Activated CD4-positive, alpha-beta T cell treated with anti-CD3 and anti-CD28 coated beads, Interleukin-10, Interleukin-2, amounts not matched to agents 100 ng/mL and 50 ng/mL, durations not matched to agents 16 hours and 8 hours (primary cell): ENCODE measurements at places on chromosomes 5 and 9.

DNA sequence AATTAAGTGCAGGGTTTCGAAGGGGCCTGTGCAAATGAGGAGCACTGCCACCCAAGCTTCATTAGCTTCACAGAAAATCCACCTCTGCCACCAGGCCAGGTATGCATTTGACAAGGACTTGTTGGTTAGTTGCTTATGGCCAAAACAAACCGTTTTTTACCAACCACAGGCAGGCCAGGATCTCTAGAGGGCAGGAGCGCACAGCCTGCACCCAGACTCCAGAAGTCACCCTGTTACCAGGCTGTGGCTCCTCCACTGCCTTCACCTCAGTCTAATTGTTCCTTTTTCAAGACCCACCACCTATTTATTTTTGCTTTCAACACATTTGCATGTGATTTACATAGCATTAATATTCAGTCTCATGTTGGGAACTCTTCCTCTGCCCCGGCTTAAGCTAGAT is 78.3 kb upstream of the HSPA9 start:
- no peak for DNase-seq

GRCh38 chr5:118236108-118236849 is 752.1 kb downstream of the DTWD2 start:
- no peak for DNase-seq

GRCh38 chr5:167514461-167514860 is 777.0 kb upstream of the WWC1 start:
- DNase-seq: no peak

GRCh38 chr5:172719211-172719610 is 51.8 kb downstream of the DUSP1 start:
- no peak for DNase-seq

DNA sequence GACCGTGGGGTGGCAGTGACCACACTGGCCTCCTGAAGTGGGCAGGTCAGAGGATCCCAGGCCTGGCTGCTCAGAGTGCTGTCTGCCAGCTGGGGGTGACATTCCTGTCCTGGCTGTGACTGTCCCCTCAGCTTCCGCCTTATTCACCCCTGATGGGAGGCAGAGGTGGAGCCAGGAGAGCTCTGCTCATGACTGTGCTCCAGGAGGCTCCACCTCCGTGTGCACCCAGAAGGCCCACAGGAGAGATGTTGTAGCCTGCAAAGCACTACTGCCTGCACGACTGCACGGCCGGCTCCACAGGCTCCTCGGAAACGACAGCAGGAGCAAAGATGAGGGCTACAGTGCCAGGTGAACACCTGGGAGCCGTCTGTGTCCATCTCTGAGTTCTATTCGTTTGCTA is 60.9 kb downstream of the ROPN1L start:
- DNase-seq: no peak

DNA sequence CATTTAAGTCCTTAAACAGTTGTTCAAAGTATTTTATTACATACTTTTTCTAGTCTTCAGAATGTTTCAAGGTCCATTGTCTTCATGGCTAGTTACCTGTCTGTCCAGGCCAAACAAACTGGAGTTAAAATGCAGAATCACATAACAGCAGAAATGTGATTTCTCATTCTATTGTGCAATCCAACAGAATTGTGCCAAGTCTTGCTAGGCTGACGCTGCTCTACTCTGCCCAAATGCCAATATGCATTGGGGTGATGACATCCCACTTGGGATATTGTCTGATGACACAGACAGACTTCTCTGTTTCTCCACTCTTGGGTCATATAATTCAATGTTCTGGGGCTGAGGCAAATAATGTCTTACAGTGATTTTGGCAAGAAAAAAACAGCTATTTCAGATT is 5.2 kb upstream of the SLC22A5 start:
- DNase-seq: no peak

DNA sequence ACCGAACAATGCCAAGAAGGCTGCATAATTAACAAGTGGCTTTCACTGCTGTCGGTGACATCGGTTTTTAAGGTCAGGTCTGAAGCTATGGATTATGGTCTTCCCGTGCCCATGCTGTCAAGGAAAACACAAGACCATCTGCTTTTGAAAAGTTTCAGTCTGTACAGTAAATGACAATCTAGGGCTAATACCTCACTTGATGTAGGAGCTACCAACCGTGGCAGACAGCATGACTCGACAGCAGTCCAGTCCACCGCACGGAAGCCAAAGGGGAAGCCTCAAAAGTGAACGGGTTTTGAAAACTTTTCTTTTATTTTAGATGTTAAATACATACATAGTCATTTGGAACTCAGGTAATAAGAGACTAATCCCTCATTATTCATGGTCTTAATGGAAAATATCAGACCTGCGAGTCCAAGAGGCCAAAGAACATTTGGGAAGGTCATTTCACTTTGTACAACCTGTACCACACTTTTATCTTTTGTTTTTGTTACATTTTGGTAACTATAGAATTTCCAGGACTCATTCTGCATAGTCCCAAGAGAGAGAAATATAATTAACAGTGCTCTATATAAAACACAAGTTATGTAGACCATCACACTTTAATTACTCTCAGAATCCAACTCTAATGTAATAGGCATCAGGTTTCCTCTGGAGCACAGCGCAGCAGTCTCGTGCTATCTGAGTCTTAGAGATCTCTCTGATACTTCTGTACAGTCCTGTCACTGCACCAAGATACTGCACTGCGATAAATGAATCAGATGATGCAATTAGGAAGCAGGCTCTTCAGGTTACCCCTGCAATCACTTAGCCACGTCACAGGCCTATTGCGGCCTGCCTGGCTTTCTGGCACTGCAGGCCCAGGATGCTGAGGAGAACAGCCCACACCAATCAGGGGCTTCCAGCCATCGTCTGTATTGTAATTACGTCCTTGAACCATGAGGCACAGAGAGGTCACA is 184.9 kb downstream of the FANCC start:
- no peak for DNase-seq

- no peak for DNase-seq
Observed at GRCh38 chr9:129198319-129199043, 20.4 kb upstream of the IER5L start.

DNA sequence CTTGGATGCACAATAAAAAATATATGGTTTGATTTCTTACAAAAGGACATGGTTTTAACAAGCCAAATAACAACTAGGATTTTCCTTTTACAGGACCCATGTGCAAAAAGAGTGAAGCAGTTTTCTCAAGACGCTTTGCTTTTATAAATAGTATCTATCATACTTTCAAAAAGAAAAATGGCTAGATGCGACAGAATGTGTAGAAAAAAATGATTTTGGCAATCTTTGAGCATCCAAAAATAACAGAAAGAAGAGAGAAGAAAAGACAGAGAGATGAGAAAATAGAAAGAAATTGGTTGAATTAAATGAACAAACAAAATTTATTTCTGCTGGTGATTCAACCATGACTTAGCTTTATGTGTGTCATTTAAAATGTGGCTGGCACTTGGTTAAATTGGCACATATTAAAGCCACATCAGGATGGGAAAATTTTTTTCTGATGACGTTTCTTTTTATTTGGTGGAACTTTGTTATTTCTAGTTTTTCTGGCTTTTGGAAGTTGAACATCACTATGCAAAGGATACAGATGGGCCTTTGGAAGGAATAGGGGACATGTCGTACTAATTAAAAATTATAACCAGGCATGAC is 35.6 kb upstream of the NREP start:
- DNase-seq: no peak

GRCh38 chr5:103006921-103007320 is 113.0 kb downstream of the GIN1 start:
- DNase-seq: no peak

GRCh38 chr5:10406651-10407050 is 35.0 kb upstream of the ROPN1L start:
- no peak for DNase-seq

DNA sequence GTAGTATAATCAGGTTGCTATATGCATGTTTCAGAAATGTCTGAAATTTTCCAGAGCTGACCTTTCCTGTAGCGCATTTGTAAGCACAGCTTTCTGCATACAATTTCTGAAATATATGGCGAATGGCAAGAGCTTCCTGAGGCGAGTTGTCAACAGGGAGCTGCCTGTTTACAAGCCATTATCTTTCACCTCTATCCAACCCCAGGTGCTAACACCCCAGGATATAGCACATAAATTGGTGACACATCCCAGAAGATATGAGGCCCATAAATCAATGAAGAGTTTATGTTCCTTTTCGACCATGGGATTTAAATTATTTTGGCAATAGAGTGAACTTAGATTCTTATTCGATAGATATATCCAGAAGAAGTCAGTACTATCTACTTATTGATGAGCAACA is 379.8 kb downstream of the KDM4C start:
- no peak for DNase-seq

DNA sequence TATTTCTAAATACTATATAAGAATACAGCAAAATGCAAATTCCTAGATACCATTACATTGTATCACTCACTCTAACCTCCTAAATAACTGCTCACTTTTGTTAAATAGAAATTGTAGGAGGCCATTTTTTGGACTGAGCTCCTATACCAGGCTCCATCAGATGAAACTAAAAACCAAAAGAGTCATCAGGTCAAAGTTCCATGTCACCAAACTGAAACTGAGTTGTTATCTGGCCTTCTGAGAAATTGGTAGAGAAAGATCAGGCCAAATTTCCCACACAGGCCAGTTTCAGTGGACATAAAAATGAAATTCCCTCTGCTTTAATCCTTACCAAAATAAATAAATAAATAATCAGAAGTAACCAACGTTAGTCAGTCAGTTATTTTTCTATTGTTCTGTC is 13.8 kb upstream of the SNX2 start:
- DNase-seq: no peak

DNA sequence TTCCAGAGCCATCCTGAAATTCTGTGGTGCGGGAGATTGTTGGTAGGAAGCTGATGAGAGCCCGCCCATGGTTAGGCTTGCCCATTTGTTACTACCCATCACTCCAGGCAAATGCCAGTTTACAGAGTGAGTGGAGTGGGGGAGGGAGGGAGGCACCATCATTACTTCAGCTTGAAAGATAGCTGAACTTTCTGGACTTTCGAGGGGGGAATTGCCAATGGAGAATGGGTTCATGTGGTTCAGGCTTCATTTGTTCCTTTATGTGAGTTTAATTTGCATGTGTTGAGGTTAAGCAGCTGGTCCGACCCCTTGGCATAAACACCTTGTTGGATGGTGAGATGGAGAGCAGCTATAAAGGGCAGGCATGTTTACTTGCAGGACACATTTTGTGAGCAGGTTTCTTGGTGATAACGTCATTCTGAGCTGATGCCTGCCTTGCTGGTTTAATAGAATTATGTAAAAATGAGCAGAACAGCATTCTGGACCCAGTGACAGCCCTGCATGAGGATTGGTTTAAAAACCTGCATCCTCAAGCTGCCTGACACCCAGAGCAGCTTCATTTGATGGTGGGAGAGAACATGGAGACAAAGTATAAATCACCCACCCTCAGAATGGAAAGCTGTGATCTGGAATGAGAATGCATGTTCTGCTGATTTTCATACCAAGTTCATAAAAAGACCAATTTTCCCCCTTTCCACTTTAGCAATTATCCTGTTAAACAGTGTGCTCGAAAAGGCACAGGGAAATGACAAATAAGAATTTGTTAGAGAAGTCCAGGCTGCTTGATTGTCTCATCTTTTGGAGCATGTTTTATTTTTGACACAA is 106.3 kb downstream of the TRIO start:
- no peak for DNase-seq

DNA sequence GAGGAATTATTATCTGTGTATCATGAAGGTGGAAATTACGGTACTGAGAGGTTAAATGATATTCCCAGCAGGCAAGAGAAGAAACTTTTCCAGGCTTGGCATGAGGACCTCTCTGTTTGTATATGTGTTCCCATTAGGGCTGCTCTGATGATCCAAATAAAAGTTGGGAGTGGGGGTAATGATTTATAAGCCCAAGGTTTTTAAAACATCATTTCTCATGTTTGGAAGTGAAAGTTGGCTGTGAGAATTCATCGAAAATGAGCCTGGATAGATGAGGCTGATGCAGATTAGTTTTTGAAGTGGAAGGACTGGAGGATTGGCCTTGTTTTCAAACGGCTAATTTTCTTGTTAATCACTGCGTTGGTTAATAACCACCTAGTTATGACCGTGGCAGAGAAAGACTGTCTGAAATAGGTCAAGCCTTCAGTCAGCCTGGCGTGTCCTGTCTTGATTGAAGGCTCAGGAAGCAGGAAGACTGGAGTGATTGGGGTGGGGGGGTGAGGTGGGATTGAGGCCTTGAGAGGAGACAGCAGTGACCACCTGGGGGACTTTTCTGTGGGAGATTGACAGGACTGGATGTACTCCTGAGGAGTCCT is 391.0 kb upstream of the WWC1 start:
- DNase-seq: no peak

GRCh38 chr9:4139196-4139595 is 160.7 kb downstream of the GLIS3 start:
- DNase-seq: no peak

DNA sequence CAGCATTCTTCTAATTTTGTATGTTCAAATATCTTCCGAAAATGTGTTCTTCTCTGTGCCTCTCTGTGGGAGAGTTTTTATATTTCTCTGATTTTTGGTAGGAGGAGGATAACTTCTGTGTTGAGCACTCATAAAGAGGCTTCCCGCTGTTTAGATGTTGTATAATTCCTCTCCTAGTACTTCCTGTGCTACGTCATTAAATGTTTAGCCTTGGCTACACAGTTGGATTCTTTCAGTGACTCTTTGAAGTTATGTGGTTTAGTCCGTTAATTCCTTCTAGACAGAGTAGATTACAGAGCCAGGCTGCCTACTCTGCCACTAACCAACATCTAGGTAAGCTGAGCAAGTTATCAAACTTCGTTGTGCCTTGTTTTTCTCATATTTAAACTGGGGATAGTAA is 302.6 kb downstream of the OSTF1 start:
- DNase-seq: no peak

GRCh38 chr5:98121036-98121936 is 652.2 kb upstream of the RGMB start:
- no peak for DNase-seq

DNA sequence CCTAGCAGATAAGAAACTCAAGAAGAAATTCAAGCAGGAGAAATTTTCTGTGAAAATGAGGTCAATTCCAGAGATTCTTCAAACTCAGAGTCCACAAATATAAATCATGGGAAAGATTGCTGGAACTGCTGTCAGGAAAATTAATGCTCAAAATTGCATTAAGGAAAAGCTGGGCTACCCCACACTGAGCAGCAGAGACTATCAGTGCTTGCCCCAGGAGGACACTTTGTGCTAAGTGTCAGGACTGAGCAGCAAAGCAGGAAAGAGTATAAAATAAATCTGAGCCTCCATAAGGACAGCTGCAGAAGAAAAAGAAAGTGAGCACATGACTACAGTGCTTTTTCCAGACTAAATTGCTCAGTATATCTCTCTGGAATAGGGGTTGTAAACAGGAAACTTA is 81.6 kb downstream of the RGS7BP start:
- no peak for DNase-seq
